ENCODE measurements at places on chromosomes 5 and 9.

- no peak for DNase-seq
Observed at GRCh38 chr5:160548949-160549645, 127.4 kb downstream of the PTTG1 start.

GRCh38 chr5:149588936-149589335, 7.6 kb downstream of the ARHGEF37 start:
- DNase-seq = no peak

DNA sequence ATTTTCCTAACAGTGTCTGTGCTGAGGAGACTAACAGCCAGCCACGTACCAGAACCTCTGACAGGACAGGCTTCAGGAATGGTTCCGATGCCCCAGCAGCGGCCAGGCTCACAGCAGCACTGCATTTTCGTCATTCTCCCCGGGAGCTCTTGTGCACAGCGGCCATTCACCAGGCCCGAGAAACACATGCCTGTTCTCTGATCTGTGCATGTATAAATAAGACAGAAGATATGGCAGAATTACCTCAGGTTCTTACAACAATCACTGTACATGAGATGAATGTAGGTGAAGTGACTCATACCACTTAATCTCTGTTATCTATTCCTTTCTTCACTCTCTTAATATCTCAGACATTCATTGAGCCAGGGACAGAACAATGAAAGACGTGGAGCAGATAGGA, 143.0 kb downstream of the FBN2 start:
- no peak for DNase-seq

DNA sequence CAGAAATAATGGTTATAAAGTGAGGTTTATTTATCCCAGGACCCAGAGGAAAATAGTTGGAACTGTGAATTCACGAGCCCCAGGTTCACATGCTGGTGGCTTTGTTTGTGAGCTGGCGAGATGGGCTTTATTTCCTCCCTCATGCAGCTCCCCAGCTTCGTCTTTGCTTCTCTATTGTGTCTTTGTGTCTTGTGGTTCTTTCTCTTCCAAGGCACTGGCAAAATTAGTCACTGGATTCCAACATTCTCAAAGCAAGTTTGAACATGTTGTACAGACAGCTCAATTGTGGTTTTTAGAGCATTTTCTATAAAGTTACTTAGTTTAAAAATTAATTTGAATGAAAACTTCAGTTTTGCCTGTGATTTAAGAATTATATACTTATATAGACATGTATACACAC, 7.2 kb downstream of the NDUFS6 start:
- no peak for DNase-seq

GRCh38 chr5:109719978-109720377, 30.3 kb downstream of the MAN2A1 start:
- DNase-seq = no peak

GRCh38 chr5:9533096-9533495, 12.8 kb downstream of the SEMA5A start:
- DNase-seq = no peak

GRCh38 chr9:14433351-14434157, 119.6 kb upstream of the NFIB start:
- peak; percentile 39 for DNase-seq

GRCh38 chr9:3136686-3137346, 292.9 kb upstream of the PUM3 start:
- no peak for DNase-seq

DNA sequence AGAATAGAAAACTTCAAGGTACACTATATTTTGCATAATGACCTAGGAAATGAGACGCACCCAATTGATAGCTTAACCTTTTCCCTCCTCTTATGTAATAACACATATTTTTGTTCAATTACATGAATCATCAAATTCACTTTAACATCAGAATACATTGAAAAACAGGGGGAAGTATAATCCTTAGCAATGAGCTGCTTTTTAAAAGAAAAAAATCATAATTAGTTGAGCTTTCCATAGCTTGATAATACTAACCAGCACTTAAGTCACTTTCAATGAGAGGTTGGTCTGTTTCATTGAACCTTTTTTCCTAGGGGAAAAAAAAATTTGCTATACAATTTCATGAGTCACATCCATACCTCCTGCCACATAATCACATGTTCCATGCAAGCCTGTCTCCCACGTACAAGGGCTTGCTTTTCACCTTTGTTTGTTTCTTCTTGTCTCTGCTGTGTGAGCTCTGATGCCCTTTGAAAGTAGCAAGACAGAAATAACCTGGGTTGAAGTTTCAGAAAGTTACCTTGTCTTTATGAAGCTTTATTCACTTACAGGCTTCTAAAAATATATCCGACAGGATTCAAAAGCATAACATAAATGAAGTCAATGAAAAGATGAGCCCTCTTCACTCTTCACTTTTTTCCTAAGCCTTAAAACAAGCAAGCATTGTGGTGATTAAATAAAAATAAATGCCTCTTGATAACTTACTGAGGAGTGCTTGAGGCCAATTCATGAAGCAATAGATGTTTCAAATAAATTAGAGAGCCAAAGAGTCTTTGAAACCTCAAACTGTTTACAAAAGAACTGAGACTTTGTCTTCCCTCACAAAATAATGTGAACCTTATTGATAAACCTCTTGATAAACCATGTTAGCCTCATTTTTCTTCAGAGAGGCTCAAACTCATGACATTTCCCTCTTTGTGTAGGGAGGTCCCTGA, 108.5 kb downstream of the FEM1C start:
- no peak for DNase-seq

DNA sequence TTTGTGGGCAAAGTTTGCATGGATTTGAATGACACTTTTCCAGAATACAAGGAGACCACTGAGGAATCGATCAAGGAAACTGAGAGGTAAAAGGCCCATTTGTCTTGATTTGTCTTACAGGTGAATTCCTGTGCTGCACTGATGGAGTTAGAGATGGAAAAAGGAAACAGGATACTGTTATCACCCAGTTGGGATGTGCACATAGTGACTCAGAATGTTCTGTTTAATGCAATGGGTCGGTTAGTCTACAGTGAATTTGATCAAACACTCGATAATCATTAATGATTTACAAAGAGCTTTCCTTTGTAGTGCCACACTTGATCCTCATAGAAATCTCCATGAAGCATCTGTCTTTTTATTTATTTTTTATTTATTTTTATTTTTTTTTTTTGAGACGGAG, 64.7 kb downstream of the GDA start:
- no peak for DNase-seq

GRCh38 chr5:74865804-74866595, at the start of gene FAM169A:
Gene FAM169A, minus strand, starts transcription at chr5:74866387. Its CDS starts 24,711 bp downstream, at chr5:74841676.
- peak; percentile 75 for DNase-seq

- DNase-seq = no peak
Observed at GRCh38 chr5:119913425-119913824, 284.1 kb downstream of the FAM170A start.

DNA sequence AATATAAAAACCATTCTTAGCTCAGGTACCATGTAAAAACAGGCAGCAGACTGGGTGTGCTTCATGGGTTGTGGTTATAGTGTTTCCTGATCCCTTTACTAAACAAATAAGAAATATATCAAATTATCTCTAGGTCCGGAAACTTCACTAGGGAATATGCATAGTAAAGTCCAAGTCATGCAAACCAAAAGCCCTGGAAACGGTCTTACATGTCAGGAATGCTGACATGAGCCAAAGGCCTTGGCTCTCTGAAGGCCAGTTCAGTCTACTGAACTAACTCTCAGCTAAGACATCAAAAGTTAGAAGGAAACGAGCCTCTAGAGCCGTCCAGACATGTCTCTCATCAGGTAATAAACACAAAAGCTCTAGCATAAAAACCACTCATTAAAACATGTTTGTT, 778.9 kb upstream of the ZNF608 start:
- DNase-seq = no peak

GRCh38 chr5:133316346-133317343, 264.8 kb downstream of the HSPA4 start:
- no peak for DNase-seq

- no peak for DNase-seq
Observed at GRCh38 chr5:178762391-178762790, 31.9 kb upstream of the ZNF354A start.

GRCh38 chr9:121447321-121447834, 52.3 kb downstream of the GGTA1 start:
- no peak for DNase-seq

- DNase-seq = no peak
Observed at GRCh38 chr9:87277346-87277745, 220.3 kb upstream of the DAPK1 start.

- DNase-seq = no peak
Observed at GRCh38 chr5:154485096-154485491, 7.1 kb upstream of the HAND1 start.

- no peak for DNase-seq
Observed at GRCh38 chr9:7653262-7653661, 146.3 kb downstream of the DMAC1 start.

GRCh38 chr5:169580964-169581363, 2.6 kb upstream of the SPDL1 start:
- DNase-seq = no peak

DNA sequence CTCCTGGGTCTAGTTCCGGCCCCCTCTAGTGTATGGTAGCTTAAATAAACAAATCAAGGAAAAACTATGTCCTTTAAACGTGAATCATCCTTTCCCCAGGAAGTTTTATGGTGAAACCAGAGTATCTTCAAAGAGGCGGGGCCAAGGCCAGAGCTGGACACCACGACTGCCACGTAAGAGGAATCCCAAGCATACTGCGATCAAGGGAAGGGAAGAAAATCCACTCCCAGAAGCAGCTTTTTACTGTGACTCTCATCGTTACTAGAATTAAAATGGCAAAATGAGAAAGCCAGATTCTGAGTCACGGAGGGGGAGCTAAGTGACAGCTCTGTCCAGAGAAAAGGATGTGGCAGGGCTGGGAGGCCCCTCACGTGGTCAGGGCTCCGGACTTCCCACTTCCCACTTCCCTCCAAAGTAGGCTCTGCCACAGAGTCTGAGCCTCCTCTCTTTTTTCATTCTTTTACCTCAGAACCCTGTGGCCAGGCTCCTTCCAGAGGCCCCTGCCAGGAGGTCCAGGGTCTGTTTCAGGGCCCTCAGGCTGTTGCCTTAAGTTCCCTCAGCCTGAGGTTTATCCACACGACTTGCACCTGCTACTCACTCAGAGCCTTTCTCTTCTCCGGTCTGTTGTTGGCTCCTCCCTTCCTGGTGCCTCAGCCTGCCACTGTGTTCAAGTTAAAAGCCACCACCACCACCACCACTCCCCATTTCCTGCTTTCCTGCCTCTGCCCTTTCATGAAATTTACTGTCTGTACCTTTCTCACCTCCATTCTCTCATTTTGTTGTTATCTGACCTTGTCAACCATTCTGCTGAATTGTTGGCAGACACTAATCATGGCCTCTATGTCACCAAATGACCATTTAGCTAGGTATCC, 1.4 kb upstream of the GLRX start:
- no peak for DNase-seq

- DNase-seq = peak; percentile 45
Observed at GRCh38 chr9:97615439-97616072, 17.6 kb downstream of the TSTD2 start.

GRCh38 chr5:178306430-178307225, 74.0 kb upstream of the PHYKPL start:
- no peak for DNase-seq

DNA sequence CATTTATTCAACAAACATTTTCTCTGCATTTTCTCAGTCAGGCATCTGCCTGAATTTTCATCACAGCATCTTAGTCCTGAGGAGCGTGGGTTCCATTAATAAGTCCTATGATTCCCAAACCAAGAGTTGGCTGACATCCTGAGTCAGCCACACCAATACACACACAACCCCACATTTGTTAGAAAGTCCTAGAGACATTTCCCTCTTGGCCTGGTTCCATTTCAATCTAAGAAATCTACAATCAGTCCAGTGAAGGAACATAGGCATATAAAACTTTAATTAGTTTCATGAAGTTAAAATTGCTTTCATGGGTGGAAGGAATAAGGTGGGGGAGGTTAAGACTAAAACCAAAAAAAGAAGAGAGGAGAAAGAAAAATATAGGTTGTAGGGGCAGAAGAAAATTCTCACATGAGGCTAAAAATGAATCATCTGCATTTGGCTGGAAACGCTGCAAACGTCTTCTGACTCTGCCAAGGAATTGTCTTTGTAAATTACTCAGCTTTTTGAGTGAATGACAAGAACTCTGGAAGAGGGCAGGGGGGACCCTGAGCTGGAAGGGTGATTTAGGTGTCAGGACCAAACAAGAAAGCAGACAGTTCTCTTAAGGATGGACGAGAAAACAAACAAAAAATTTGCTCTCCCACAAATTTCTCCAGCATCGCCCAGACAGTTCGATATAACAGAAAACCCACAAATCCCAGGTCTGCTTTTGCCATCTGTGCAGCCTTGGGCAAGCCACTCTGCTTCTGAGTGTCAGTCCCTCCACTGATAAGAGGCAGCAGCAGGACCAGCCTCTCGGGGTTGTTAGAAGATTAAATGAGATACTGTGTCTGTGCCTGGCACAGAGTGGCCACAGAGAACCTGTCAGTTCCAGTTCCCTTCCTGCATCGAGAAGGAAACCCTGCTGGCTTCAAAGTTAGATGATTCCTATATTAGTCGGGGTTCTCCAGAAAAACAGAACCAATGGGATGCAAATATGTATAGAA, 289.7 kb downstream of the CDK5RAP2 start:
- no peak for DNase-seq

GRCh38 chr9:74630228-74630627, 133.1 kb downstream of the RORB start:
- no peak for DNase-seq

GRCh38 chr5:11305245-11305644, 544.2 kb upstream of the DAP start:
- peak; percentile 28 for DNase-seq

DNA sequence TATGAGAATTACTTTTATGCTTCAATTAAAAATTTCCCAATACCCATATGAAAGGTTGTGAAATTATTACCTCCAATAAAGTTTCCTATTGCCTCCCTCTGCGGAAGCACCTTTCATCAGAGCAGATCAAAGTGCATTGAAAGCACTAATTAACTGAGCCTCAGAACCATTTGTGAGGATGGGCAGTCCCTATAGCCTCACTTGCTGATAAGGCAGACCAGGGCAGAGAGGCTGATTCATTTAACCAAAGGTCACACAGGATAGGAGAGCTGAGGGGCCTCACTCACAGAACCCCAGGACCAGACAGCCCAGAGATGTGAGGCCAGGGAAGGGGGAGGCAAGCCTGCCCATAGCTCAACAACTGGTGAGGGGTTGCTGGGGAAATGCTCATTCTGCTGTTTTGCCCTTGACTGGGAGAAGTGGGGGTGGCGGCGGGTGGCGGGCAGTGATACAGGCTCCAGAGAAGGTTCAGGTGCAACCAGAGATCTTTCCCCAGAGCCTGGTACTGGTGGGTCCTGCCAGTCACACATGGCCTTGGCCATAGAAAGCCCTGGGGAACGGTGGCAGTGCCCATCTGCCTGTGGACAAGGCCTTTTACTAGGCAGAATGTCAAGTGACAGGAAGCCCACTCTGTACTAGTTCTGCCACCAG, 57.9 kb downstream of the MACROH2A1 start:
- no peak for DNase-seq
